Activated T-helper 17 cell treated with anti-CD3 and anti-CD28 coated beads, Interleukin-2, amount 50 U/mL, for 72 hours (primary cell): ENCODE measurements at places on chromosomes 1 and 21. TPM values are rescaled to one million over a fixed set of nuclear protein-coding genes. Genes with fewer than 3 reads are reported as not detected.

- ATAC-seq = peak; percentile 22
These were observed 391 bp upstream of the CENPS start for GRCh38 chr1:10429868-10430215.

Gene AKR7A3
- 1.6 TPM for total RNA-seq

Gene ENAH
- total RNA-seq = not detected

GRCh38 chr1:67274623-67275325, 32.9 kb upstream of the IL12RB2 start:
- ATAC-seq = peak; percentile 92

DNA sequence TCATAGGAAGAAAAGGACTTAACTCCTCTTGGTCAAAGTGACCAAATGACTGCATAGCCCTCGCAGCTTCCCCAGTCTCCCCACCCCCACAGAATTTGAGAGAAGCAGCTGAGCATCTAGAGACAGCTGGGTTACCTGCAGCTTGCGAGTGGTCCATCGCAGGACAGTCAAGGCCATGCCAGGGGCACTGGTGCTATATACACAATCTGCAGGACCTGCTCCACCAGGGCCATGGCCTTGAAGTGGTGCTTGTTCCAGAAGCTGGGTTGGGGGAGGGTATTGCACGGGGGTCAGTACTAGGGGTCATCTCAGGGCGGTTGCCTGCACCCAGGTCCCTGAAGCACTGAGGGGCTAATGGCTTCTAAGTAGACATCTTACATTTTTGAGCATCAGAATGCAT, 10.4 kb downstream of the MRTO4 start:
- no peak for ATAC-seq
